T-helper 9 cell (primary cell): ENCODE measurements at places on chromosomes 16 and 17.

DNA sequence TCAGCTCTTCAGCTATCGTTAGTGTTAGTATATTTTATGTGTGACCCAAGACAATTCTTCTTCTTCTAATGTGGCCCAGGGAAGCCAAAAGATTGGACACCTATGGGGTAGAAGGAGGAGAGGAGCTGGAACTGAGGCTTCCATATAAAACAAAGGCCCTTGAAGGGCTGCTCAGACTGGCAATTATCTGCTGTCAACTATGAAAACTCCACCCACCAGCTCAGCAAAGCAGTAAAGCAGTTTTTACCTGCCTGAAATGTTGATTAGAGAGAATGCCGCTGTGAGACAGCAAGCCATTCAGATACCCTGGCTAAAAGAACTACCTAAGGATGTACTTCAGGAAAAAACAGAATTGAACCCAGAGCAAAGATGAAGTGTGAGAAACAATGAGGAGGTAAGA, 45.9 kb upstream of the GNAO1 start:
- DNase-seq: no peak

DNA sequence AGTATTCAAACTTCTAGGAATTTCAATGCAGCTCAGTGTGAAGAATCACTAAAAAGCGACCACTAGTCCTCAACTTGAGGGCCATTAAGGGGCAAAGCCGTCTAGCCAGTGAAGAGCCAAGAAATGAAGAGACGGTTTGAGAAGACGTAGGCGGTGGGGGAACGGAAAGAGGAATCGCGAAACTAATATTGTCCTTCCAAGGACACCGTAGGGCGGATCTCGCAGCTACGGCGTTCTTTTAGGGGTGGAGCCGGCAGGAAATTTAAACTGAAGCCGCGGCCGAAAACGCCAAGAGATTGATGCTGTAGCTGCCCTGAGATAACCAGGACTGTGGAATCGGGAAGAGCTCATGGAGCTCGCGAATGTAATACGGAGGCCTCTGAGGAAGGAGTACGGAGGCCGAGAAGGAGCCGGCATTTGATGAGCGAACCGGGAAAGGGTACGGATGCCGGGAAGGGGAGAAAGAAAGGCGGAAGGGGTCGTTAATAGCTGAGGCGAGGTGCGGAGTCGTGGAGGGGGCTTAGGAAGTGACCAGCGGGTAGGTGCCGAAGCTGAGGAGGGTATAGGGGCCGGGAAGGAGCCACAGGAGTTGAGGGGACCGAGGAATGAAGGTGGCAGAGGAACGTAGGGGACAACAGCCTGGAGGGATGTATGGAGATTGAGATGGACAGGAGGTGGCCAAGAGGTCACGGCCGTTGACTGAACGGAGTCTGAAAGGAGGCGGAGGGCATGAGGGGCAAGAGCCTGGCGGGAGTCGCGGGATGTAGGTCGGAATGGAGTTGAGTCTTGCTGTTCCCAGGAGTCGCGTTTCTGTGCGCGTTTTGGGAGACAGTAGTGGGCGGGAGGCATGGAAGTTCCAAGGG, at the start of gene DBF4B:
Gene DBF4B (plus strand): TSS at position 265 of the 863 bp plus-strand sequence. CDS start 156 bp downstream, at position 421.
- peak; percentile 75 for DNase-seq

DNA sequence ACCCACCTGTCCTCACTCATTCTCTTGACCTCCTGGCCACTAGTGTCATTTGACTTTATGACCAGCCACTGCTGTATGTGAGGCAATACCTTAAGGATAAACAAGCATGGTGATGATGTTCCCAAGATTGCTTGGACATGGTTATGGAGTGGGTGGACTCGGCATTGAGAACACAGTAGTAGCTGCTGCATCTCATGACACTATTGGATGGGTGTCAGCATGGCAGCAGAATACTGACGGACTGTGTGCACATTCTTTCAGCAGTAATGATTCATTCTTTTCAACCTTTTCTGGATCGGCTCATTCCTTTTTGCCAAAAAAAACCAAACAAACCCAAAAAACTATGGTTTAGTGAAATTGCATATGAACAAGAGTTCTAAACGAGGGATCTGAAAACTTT, 13.5 kb downstream of the SPECC1 start:
- no peak for DNase-seq

GRCh38 chr17:13650096-13650675, 48.5 kb upstream of the HS3ST3A1 start:
- DNase-seq: no peak
